Activated CD8-positive, alpha-beta T cell treated with anti-CD3 and anti-CD28 coated beads, Interleukin-2, amount 10 ng/mL, durations not matched to agents 7 days and 5 days (primary cell): ENCODE measurements at places on chromosomes 4 and X. TPM values are rescaled to one million over a fixed set of nuclear protein-coding genes. Genes with fewer than 3 reads are reported as not detected.

IL2 gene
- not detected for total RNA-seq

GRCh38 chr4:163663454-163664225 is 169.2 kb downstream of the TMA16 start:
- no peak for DNase-seq
- H3K27ac ChIP-seq, result no peak overlapping the region
- no peak overlapping the region for H3K4me3 ChIP-seq
- H3K36me3 ChIP-seq, result no peaks in the 10 kb centered on the region
- no peaks in the 10 kb centered on the region for H3K27me3 ChIP-seq

HS6ST2 gene
- not detected for total RNA-seq

DNA sequence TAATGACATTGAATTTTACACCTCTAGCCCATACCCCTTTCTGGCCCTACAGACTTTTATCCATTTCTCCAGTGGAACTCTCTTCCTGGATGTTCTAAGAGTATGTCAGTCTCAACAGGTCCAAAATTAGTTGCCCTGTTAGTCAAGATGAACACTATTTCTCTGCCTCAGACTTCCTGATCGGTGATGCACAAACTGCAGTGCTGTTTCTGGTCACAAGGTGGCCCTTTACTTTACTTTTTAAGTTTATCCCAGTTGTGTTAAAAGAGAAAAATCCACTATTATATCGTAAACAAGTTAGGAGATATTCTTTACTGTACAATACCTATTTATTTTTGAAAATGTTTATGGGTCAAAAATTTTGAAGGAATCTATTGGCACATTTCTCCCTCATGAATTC is 13.1 kb downstream of the TCEAL7 start:
- DNase-seq, result peak; percentile 46
- H3K4me3 ChIP-seq, result no peak overlapping the region
- peaks cover 2% of the 10 kb centered on the region for H3K4me1 ChIP-seq

GRCh38 chrX:115297189-115297588 is 7.7 kb downstream of the LUZP4 start:
- H3K27me3 ChIP-seq, result no peaks in the 10 kb centered on the region
- H3K36me3 ChIP-seq, result no peaks in the 10 kb centered on the region
- no peak for DNase-seq

DNA sequence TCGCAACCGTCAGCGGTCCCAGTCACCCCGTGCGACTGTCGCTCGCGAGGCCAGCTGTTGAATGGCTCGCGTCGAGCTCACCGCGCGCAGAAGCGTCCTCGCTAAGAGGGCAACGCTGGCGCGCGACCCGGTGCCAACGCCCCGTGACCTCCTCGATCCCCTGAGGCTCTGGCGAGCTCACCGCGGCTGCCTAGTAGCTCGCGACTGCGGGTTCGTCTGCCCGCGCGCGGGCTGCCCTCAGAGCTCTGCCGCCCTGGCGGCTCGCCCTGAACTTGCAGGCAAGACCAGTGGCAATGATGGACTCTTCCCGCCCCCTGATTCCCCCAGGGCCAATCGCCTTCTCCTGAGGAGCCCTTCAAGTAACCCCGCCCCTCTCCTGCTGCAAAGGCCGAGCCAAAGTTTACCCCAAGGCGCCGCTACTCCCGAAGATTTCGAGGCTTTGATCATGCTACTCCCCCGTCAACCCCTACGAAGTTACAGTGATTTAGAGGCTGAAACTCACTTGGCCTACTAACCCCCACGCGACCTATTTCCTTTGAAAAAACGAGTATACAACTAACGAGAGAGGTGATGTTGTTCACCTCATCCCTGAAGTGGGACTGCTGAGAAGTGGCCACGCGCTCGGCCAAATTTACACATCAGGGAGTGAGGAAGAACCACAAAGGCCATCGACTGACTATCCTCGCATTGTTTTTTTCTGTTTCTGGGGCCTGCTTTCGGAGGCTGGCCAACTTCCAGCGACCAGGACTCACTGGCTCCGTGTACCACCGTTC is 37.5 kb downstream of the PGRMC1 start:
- H3K27me3 ChIP-seq, result peaks cover 16% of the 10 kb centered on the region
- H3K27ac ChIP-seq, result no peak overlapping the region
- peak; percentile 50 for DNase-seq
- H3K4me1 ChIP-seq, result peaks cover 11% of the 10 kb centered on the region
- H3K36me3 ChIP-seq, result no peaks in the 10 kb centered on the region

DNA sequence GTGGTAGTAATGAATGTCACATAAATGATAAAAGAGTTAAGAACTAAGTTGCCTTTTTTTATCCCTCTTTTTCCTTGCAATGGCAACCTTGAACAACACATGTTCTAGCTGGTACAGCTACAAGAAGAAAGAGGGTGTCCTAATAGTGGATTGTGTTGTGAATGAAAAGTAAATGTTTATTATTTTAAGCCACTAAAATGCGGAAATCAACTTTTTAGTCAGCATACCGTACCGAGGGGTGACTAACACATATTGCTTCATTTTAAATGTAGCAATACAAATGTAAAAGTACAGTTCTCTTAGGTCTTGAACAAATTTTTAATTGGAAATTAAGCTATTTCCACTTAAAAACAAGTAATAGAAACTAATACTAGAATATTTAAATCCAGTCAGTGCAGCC is 17.7 kb upstream of the AP1AR start:
- no peak overlapping the region for H3K27ac ChIP-seq
- no peak overlapping the region for H3K4me3 ChIP-seq
- no peak for DNase-seq
- no peaks in the 10 kb centered on the region for H3K36me3 ChIP-seq

DNA sequence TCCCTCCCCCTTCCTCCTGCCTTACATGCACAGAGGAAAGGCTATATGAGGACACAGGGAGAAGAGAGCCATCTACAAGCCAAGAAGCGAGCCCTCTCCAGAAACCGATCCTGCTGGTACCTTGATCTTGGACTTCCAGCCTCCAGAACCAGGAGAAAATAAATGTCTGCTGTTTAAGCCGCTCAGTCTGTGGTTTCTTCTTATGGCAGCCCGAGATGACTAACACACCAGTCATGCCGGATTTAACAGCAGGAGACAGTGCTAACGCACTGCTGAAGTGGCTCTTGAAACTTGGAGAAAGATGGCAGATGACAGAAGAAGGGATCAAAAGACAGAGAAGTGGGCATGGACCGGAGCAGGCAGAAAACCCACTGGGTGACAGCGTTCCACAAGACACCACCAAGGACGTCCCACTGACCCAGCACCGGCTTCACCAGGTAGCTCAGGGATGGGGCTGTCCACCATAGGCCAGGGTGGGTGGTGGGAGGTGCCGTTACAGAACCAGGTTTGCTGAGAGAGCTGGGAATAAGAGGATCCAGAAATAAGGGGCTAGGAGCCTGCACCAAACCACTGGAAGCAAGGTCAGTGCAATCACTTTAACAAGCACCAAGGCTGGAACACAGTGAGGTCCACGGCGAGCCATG is 6.2 kb upstream of the MAN2B2 start:
- no peak overlapping the region for H3K4me3 ChIP-seq
- H3K27ac ChIP-seq, result no peak overlapping the region
- no peaks in the 10 kb centered on the region for H3K36me3 ChIP-seq

- no peak for DNase-seq
- H3K36me3 ChIP-seq, result peaks cover 11% of the 10 kb centered on the region
- no peaks in the 10 kb centered on the region for H3K4me1 ChIP-seq
- H3K27me3 ChIP-seq, result no peaks in the 10 kb centered on the region
- H3K4me3 ChIP-seq, result no peak overlapping the region
Observed at GRCh38 chrX:48604701-48605100, 7.4 kb downstream of the WDR13 start.
